ENCODE measurements at places on chromosomes 6 and 20.
A peak's percentile ranks its signal among the peaks of the same experiment; 100 is the strongest.

DNA sequence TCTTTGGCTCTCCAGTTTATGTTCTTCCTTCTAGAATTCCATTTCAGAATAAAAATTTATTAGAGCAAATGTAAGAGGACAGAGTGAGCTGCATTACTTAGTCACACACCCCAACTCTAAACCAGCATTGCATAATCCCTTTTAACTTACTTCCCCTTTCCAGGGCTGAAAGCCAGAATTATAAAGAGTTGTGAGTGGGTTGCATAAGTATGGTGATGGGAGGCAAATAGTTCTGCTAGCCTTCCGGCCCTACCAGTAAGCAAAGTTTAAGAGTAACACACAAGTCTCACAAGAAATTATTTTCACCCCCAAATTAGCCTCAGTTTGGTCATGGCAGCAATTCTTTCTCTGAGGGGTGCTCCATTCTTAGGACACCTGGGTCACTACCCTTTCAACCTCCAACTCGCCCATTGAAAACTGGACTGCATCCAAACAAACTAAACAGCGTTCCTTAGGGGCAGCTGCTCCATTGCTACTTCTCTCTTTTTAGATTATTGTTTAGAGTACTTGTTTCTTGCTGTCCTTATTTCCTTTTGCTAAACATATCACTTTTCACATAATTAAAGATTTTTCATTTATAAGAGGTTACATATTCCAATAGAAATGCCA is 1.6 kb downstream of the KIAA0408 start:
- peak; percentile 72 for DNase-seq

DNA sequence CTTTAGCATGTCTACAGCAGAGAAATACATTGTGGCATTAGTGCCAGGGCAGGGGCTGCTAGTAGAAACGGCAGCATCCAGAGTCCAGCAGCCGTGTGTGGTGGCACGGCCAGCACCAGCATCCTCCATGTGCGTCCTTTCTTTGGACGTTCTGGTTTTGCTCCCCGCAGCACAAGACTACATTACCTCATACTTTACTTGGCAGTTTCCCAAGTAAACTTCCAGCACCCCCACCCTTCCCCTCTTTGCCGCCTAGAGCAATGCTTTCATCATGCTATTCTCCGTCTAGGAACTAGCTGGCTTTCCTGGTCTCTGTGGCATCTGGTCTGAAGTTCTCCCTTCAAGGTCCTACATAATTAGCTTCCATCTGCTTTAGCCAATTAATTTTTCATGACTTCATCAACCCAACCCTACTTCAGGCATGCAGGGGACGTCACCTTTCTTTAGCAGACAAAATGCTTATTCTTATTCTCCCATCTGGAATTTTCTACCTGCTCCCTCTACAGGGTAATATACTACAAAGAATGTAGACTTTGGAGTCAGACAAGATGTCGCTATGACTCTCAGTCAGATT is 67.6 kb downstream of the BLOC1S5 start:
- DNase-seq = peak; percentile 20

GRCh38 chr6:163529605-163530004 is 115.1 kb downstream of the QKI start:
- DNase-seq = peak; percentile 66

GRCh38 chr6:148795563-148795962 is 48.7 kb downstream of the UST start:
- DNase-seq = no peak

DNA sequence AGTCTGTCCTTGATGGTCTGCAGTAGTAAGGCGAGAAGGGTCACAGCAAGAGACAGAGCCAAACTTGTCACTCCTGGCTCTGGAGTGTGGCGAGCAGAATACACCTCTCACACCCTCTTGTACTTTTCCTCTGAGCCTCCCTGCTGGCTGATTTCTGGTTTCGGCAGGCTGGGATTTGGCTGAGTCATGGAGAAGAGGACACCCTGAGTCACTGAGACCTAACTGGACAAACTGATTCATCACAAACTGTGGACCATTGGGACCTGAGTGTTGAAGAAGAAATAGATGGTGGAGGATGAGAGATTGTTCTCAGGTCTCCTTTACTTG is 101.7 kb downstream of the F13A1 start:
- DNase-seq = no peak

DNA sequence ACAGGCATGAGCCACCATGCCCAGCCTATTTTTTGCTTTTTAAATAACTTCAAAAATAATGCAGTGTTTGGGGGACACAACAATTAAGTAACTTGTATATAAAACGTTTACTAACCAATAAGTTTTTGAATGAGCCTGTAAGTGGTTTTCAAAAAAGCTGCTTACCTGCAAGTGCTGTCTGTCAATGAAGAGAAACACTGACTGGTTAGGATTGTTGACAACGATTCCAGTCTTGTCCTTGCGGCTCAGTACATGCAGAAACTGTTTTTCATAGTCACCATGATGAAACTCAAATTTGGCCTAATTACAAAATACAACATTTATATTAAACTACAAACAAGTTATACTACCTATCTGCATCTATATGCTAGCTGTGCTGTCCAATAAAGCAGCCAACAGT is 10.3 kb downstream of the C6orf62 start:
- no peak for DNase-seq

GRCh38 chr6:157328108-157328692 is 4.9 kb upstream of the TMEM242 start:
- no peak for DNase-seq

GRCh38 chr6:45933855-45934254 is 81.8 kb downstream of the CLIC5 start:
- no peak for DNase-seq

DNA sequence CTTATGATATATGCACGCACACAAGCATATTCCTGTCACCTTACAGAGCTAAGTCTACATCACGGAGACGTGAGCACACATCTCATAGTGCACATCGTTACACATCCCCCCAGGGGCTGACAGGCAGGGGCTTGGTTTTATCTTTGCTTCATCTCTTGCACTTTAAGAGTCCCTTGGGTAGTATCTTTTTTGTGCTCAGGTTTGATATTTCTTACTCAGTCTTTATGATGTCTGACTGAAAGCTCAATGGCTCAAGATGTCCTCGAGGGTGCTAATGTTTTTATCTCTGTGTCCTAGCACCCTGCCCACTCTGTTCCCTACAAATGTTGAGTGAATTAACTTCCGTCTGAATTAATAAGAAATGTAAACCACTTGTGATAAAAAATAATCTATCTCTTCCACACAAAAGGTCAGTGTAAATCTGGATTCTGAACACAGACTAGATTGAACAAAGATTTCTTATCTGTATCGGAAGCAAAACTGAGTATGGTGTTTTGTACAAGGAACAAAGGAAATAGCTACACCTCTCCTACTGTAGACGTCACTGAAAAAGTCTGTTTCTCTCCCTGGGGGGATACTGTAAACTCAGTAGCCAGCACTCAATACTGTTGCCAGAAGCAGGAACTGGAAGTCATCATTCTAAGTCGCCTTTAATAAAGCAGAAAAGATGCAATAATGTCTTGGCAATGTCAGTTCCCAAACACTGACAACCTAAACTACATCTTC is 195.1 kb downstream of the PRKN start:
- no peak for DNase-seq

GRCh38 chr6:97717086-97717485 is 434.1 kb upstream of the MMS22L start:
- no peak for DNase-seq

- DNase-seq = peak; percentile 24
These were observed 392.4 kb downstream of the BMP2 start for GRCh38 chr20:7159903-7160302.

DNA sequence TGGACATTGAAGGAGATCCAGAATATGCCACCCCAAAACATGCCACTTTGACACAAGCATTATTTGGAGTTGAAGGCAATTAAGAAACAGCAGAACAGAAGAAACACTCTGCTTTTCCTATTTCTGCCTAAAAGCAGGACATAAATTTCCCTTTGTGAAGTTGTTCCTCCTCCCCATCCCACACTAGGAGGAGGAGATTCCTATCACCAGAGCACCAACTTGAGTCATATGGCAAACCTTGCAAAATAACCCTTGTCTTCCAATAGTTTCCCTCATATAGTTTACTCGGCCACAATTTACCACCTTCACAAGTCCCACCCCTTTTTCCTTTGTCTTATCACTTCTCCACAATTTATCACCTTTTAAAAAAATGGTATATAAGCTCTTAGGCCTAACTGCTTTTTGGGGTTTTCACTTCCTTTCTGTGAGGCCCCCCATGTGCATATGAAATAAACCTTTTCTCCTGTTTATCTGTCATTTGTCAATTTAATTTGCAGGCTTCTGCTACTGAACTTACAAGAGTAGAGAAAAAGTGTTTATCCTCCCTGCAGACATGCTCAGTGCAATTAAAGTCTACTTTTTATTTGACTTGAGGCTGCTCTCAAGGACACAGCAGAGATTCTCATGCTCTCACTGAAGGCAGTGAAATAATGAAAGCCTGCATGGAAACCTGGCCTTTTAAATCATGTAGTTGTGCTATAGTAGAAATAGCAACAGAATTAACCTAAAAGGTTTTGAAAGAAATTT is 2.8 kb upstream of the RAB23 start:
- peak; percentile 51 for DNase-seq

- DNase-seq = peak; percentile 65
These were observed 336.0 kb downstream of the SYNE1 start for GRCh38 chr6:152301021-152301764.

DNA sequence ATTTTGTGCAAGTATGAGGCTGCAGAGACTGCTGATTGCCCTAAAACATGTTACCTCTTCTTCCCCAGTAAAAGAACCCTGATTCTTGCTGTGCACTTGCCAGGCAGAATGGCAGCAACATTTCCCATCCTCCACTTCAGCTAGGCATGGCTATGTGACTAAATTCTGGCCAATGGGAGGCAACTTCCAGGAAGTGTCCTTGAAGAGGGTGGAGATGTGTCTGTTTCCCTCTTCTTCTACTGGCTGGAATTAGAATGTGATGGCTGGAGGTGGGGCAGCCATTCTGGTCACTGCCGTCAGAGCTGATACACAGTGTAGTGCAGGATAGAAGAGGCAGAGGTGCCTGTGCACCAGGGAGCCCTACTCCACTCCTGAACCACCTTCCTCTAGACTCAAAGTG is 64.6 kb downstream of the CDH26 start:
- DNase-seq = no peak

DNA sequence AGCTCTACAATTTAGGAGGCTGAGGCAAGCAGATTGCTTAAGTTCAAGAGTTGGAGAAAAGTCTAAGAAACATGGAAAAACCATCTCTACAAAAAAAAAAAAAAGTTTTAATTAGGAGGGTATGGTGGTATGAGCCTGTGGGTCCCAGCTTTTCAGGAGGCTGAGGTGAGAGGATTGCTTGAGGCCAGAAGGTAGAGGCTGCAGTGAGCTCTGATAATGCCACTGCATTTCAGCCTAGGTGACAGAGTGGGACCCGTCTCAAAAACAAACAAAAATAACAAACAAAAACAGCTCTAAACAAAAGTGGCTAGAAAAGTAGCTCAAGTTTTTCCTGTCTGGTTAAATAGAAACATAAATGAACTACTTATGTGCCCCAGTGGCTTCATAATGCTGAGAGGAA is 2133.6 kb upstream of the DEFB115 start:
- no peak for DNase-seq

DNA sequence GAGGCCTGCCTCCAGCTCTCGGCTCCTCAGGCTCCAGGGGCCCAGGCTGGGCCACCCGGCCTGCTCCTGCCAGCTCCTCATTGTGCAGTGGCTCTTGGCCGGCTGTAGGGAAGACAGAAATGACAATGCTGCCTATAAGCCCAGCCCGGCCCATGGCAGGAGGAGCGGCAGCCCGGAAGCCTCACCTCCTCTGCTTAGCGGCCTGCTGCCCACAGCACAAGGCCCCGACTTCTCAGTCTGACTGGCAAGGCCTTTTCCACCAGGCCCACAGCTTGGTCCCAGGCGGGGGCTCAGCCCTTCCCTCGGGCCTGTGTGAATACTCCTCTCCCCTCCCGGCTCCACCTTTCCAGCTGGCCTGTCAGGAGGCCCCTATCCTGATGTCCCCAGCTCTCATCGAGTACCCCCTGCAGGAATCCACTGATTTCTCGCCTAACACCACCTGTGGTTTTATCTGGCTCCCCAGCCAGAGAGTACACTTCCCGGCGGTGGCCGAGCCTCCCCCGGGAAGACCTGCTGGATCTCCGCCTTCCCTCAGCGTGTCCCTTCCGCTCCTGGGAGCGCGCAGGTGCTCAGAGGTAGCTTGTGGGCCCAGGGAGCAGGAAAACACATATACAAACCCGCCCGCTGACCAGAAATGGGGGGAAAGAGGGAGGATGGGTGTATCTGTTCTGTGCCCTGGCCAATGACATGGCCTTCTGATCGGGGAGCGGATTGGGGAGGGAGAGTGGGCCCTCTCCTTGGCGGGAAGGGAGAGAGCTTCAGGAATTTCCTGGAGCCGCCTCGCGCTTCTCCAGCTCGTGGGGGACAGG is 963 bp downstream of the DDRGK1 start:
- DNase-seq = peak; percentile 31

GRCh38 chr6:125804264-125804663 is 13.5 kb downstream of the NCOA7 start:
- DNase-seq = no peak

GRCh38 chr20:24816907-24817306 is 132.2 kb upstream of the CST7 start:
- DNase-seq = no peak

- no peak for DNase-seq
These were observed 157.8 kb downstream of the SYCP2 start for GRCh38 chr20:59775687-59776055.

DNA sequence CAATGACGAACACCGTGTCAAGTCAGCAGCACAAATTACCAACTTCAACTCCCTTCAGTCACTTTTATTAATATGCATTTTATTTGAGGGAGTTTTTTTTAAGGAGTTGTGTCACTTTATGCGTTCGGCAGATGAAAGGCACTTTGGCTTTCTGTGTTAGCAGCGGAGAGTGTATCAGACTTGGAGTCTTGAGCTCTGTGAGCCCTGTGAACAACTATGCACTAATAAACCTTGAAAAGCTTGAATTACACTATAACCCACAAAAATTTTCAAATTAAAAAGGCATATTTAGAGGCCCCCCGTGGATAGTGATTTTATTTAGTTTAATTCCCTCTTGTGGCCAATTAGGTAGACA is 335.3 kb upstream of the NT5E start:
- no peak for DNase-seq

- DNase-seq = no peak
These were observed 374.2 kb downstream of the ZFAND3 start for GRCh38 chr6:38193481-38194281.

- DNase-seq = no peak
These were observed 88.2 kb downstream of the HIVEP2 start for GRCh38 chr6:142856624-142857232.

DNA sequence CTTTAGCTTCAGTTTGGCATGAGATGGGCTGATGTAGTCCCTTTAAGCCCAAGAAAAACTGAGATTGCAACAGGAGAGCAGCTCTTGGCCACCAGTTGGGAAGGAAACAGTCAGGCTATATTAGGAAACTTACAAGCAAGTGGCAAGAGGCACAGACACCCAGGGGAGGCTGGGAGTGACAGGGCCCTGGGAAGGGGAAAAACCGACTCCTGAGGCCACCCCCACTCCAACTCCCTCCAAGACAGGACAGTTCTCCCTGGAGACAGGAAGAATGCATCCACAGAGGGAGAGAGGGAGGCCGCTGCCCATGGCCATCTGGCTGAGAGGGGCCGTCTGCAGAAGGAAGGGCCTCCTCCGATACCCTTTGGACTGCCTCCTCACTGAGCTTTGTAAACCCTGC is 20.5 kb downstream of the JPH2 start:
- peak; percentile 70 for DNase-seq

Measured in fibroblast of gingiva (primary cell).